NCI-H1930 (cell line): ENCODE measurements at places on chromosomes 12 and 14.

DNA sequence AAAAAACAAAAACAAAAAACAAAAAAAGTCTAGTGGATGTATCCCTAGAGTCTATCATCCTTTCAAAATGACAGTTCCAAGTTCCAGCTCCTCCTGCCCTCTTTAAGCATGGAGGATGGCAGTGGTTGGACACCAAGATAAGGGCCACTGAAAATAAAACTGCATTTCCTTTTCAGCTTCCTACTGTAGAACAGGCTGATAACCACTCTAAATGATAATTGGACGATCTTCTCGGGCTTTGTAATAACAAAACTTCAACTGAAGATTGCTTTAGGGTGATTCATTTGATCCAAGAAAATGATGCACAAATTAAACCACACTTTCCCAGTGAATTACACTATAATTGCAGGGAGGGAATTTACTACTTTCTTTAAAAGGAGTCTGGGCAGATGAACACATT, 42.2 kb upstream of the CRACR2A start:
- no peak for DNase-seq

DNA sequence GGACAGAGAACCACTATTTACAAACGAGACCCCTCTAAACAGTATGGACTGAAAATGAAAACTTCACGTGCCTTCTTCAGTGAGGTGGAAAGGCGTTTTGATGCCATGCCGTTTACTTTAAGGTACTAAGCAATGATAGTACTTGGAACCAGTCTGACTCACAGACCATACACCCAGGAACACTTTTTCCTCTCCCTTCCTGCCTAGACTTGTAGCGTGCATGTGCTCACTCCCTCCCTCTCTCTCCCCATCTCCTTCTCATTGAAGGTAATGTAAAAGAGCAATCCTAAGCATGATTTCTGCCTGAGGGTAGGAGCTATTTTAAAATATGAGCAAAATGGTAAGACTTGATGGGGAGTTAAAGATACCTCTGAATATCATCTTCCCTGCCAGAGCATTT, 5.9 kb upstream of the RPL41 start:
- DNase-seq: no peak

DNA sequence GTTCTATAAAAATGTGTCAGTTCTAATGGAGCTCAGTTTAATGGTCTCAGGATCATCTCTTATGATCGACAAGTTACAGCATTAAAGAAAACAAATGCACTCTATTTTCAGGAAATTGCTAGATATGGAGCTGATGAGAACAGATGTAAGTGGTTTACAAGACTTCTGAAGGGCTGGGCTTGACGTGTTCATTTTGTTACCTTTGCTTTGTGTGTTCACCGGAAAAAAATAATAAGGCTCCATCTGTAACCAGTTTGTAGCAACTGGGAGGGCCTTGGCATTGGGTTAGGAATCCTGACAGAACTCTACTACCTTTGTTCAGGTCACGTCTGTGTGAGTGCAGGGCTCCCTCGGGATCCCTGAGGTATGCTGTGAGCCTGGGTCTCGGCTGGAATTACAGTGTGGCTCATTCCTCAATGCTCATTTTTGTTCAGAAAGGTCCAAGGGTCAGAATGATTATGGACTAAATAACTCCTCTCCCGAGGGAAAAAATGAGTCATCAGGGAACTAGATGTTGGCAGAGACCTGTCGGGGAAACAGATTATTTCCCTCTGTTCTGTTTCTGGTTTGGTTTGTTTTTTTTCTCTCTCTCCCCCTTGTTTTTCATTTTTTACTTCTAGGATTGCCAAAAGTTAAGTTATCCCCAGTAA, 158.0 kb downstream of the SLC5A8 start:
- no peak for DNase-seq

GRCh38 chr14:75433631-75434071, 5.8 kb downstream of the JDP2 start:
- DNase-seq: no peak

DNA sequence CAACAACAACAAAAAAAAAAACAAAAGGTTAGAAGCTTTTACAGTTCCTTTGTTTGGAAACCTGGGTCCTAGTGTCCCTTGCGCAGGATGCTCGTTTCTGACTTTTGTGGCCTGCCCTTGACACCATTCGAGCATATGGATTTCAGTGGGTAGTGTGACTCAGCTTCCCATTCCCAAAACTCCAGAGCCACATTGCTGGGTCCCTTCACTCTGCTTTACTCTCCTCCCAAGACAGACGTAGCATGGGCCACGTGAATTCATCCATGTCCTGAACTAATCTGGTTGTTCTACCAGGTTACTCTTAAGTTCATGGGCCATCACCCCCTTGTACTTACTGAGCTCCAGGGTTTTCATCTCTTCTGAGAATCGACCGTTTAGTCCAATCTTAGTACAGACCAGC, 68.0 kb upstream of the MAX start:
- no peak for DNase-seq
